ENCODE measurements at places on chromosomes 3 and 15.

- DNase-seq, result no peak
Observed at GRCh38 chr3:87053553-87053952, 62.6 kb upstream of the VGLL3 start.

- DNase-seq, result no peak
Observed at GRCh38 chr3:147426931-147427330, 17.8 kb downstream of the ZIC1 start.

DNA sequence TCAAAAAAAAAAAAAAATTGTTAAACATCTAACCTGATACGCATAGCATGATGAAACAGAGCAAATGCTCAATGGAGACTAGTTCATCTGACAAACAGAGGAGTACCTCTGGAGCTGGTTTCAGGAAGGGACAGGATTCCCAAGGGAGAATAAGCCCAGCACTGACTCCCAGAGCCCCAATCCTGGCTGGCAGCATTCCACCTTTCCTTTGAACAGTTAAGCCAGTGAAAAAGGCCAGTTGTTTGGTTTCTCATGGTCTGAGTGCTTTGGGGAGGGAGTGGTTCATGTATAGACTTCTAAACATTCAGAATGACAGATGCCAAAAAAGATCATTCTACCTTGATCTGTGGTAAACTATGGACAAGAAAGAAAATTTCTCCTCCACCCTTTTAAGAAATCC, 277.9 kb upstream of the RARB start:
- no peak for DNase-seq

- no peak for DNase-seq
Observed at GRCh38 chr3:97896547-97896946, 74.7 kb downstream of the CRYBG3 start.

GRCh38 chr3:29333576-29333975, 52.7 kb downstream of the RBMS3 start:
- no peak for DNase-seq

DNA sequence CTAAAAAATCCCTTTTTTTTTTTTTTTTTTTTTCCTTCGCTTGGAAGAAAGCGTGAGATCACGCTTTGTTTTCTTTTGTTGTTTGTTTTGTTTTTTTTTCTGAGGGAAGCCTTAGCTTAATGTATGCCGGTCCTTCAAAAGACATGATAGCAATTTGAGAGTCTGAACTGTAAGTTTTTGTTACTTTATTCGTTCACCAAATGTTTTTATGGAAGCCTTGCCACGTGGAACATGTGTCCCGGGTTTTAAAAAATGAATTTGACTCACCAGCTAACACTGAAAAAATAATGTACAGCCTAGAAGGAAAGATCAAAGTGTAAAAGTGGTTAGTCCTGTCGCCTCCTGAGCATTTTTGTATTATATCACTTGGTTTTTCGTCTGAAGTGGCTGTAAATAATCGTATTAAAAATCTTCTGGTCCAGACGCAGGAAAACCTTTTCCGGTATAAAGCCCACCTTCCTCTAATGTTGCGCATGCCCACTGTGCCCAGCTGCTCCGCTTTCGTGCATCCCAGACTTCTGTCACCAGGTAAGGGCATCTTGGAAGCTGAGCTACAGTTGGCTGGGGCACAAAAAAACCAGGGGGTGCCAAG, 795 bp upstream of the MYNN start:
- DNase-seq, result no peak
